ENCODE measurements at places on chromosomes 4 and X. TPM values are rescaled to one million over a fixed set of nuclear protein-coding genes. Genes with fewer than 3 reads are reported as not detected.

DNA sequence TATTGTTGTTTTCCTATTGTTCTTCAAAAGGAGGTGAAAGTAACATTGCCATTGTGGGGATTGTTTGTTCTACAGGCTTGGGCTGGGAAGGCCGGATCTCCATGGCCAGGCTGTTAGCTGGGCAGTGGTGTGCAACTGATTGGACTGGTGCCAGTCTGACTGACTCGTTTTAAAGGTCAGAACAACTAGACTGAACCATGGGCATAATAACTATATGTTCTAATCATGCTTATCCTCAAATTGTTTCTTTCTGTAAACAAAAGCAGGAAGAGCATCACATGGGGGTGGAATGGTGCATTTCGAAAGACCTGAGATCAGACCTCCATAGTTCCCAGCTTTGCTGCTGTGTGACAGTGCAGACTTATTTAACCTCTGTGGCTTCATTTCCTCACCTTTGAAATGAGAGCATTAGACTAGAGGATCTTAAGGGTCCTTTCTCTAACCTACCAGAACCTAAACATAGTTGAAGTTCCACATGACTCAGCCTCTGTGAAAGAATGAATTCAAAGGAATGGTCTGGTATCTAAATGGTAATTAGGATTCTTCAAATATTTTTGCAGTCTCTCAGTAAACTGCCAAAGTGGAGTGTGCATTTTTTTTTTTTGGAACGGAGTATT is 66.7 kb upstream of the PGRMC2 start:
- DNase-seq, result peak; percentile 96

- peak; percentile 5 for DNase-seq
Observed at GRCh38 chrX:134244043-134244442, 7.1 kb downstream of the CCDC160 start.

DNA sequence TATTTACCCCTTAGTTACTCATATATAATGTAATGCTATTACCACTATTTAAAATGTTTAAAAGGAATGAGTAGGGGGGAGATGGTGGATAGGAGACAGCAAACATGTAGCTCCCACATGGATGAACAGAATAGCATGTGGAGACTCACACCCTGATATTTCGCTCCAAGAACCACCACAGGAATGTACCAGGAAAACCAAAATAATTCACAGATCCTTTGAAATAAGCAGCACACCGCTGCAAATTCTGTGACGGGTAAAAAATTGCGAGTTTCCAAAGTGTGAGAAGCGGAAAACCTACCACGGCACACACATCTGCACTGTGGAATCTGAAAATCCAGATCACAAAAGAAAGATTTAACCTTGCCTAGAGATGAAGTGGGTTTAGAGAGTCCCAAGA is 428.2 kb downstream of the TLL1 start:
- DNase-seq, result no peak

- no peak for DNase-seq
Observed at GRCh38 chr4:11467931-11468330, 39.2 kb upstream of the HS3ST1 start.

- DNase-seq, result no peak
Observed at GRCh38 chrX:101223226-101223625, 3.6 kb downstream of the DRP2 start.

- no peak for DNase-seq
Observed at GRCh38 chrX:100812216-100813158, 7.7 kb upstream of the CSTF2 start.

- DNase-seq, result peak; percentile 47
Observed at GRCh38 chrX:19739683-19740082, 147.7 kb downstream of the SH3KBP1 start.

USP17L27 gene
- total RNA-seq, result not detected

KLHL2 gene
- total RNA-seq, result 12.0 TPM

HELT gene
- not detected for total RNA-seq

ZRSR2 gene
- 4.0 TPM for total RNA-seq

TMEM31 gene
- not detected for total RNA-seq

GUCY1B1 gene
- 13.0 TPM for total RNA-seq

BGN gene
- total RNA-seq, result not detected
